GM20000 (cell line): ENCODE measurements at places on chromosomes 2 and 18.
A peak's percentile ranks its signal among the peaks of the same experiment; 100 is the strongest.

DNA sequence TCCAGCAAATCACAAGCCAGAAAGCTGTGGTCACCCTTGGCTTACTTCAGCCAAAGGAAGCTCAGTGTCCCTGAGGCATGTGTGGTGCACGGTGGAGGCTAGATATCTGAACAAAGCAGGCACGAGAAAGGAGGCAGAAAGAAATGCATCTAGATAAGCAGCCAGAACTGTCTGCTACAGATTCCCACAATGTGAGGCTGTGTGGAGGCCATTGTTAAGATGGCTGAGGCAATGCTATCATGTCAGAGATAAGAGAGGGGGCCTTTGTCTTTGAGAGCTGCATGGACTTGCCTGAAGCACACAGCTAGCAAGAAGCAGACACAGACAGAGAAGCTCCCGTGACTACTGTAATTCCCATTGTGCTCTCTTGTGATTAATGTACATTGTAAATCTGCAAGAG, 110.5 kb upstream of the LYPD6 start:
- no peak for DNase-seq

DNA sequence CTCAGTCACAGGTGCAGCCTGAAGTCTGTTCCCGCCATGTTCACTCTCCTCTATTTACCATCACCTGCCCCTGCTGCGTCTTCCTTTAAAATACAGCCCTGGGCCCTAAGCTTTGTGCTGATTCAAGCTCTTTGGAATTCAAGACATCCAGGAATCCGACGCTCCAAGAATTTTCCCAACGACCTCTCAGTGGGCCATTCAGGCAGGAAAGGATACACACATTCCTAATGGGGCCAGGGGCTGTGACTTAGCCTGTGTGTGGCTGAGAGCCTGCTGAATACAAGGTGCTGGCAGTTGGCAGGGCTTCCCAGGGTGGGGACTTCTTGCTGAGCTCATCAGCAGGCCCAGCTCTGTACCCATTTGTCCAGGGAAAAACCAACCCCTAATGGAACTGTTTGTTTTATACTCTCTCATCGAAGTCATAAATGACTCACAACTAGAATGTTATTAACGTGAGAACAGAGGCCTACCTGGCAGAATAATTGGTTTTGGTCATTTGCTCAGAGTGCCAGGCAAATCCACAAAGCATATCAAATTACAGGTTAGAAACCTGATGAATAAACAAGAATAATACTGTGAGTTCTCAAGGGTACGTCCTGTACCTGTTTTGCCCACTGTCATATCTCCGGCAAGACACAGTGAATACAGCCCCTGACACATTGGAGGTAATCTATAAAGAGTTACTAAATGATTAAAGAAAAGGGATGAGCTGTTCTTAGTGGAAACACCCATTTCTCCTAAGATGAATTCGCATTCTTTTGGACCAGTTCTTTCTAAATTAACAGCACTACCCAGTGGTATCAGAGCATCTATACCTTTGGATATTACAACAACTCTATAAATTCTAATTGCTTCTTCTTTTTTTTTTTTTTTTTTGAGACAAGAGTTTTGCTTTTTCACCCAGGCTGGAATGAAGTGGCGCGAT, 12.6 kb upstream of the KCMF1 start:
- DNase-seq, result no peak

DNA sequence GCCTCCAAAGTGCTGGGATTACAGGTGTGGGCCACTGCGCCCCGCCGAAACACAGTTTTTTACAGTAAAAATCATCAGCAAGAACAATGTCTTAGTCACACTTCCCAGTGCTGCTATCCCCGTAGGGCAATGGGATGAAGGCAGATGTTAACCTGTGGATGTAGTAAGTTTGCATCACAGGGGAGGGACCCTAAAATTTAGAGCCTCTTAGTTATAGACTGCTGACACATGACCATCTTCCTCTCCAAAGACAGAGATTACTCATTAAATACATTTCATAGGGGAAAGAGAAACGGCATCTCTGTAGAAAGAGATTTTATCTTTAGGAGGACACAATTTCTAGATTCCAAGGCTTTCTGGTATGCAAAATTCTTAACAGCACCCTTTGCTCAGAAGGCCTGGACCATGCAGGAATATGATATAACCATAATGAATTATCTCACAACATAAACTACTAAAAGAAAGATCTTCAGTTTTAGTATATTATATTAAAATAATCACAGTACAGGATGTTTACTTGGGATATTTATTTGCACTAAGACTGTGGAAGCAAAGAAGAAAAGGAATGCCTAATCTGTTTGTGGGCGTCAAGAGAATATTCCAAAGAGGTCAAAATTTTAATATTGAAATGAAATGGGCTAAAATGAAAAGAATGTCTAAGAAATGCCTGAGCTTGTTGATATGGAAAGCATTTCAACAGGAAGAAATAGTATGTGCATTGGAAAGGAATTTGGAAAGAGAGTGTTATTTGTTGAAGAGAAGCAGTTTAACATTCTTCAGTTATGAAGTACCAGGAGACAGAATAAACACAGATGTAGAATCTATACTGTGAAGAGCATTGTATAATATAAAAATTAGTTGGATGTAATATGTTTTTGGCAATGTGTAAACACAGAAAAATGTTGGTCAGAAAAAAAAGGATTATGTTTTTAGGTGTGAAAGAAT, 1228.3 kb upstream of the CHAC2 start:
- no peak for DNase-seq

DNA sequence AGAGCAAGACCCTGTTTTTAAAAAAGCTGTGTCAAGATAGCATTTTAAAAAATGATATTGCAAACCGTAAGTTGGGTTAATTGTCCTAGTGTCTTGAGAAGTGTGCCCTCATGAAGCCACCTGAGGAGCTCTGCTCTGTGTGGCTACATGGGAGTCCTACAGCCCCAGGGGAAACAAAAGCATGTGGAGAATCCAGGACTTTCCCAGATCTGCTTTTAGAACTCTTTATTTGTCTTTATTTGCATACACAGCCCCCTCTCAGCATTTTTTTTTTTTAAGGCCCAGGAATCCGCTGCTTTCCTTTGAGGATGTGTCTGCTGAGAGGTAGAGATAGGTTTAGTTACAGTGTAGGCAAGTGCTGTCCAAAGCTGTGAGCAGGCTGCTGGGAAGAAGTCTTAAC, 219.2 kb downstream of the FHOD3 start:
- no peak for DNase-seq

- peak; percentile 3 for DNase-seq
Observed at GRCh38 chr2:138293045-138293444, 208.5 kb upstream of the SPOPL start.

DNA sequence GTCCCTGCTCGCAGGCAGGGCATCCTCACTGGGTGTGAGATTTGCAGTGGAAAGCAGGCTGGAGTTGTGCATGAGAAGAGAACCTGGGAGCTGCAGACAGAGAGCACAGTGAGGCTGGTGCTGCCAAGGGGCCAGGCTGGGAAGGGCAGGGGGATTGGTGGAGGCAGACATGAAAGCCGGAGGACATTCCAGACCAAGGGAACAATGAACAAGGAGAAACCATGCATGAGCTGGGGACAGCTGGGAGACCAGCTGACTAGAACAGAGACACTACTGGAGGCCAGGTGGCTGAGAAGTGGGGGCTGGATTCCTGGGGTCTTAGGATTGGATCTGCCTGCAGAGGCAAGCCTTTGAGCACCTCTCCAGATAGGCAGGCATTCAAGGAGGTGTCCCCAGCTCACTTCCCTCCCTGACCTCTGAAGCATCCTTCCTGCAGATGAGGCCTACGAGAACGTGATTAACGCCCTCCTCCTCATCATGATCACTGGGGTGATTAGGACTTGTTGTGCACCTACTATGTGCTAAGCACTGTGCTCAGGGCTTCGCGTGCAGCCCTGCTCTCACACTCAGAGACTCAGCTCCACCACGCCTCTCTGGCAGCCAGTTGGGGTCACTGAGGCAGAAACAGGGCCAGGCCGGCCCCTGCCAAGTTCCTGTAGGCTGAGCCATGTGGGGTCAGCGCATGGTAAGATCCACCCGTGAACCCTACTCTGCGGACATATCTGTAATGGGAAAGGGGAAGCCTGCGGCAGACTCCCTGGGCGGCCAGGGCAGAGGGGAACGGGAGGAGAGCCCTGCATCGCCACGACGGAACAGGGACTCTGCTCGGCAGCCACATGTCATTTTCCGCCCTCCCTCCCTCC, 74.8 kb upstream of the SLC66A3 start:
- DNase-seq, result no peak

DNA sequence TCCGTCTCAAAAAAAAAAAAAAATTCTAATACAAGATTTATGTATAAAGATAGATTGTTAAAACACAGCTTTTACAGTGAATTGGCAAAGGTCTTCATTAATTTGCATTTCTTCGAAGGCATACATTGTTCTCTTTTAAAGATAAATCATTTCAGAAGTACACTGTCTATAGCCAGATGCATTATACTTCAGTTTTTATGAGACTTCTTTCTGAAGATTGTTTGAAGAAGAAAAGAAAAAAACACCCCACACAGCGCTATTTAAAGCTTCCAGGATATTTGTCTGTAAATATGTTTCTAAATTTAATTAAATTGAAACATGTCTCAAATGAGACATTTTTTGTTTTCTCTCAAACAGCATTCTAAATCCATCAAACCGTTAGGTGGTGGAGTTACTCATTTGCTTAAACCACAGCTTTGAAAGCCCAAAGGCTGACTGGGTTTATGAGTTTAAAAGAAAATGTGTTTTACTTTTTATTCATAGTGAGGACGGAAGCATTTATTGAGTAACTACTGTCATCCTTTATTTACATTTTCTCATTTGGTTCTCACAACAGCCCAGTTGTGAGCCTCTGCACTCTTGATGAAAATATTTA, 42.4 kb upstream of the C1GALT1C1L start:
- no peak for DNase-seq

- no peak for DNase-seq
Observed at GRCh38 chr2:20470211-20470610, 23.3 kb downstream of the RHOB start.

- DNase-seq, result no peak
Observed at GRCh38 chr18:789397-789796, 22.6 kb downstream of the YES1 start.

DNA sequence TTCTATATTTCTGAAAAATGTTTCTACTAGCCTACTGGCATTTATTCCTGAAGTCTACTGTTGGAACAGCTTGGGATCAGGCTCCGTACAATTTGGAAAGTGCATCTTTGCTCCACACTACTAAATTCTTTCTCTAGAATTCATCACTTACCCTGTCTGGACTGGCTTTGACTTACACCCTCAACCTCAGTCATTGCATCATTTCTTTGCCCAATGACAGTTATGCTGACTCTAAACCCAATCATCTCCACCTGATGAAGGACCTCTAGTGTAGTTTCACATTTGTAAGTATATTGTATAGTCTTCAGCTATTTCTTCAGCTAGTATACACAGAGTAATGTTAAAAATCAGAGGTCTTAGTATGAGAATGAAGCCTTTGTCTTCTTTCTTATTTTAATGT, 359.6 kb upstream of the MC4R start:
- DNase-seq, result no peak

DNA sequence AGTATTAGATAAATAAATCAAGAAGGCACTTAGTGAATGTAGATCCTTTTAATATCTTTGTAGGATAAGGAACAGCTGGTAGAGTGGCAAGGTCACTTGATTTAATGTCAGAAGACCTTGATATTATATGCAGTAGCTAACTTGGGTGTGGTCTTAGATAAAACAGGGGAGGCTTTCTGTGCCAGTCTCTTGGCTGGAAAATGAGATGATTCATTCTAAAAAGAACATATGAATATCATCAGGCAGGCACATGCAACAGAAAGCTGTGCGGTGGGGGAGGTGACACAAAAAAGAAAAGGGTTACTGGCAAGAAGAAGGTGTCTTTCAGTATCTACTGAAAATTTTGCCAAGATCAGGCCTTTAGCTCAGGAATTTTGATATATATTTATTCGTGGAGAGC, 931.7 kb upstream of the CELF4 start:
- no peak for DNase-seq

GRCh38 chr2:162069267-162069903, 4.6 kb downstream of the DPP4 start:
- DNase-seq, result no peak

GRCh38 chr18:29556070-29556469, 1379.1 kb upstream of the CDH2 start:
- no peak for DNase-seq

DNA sequence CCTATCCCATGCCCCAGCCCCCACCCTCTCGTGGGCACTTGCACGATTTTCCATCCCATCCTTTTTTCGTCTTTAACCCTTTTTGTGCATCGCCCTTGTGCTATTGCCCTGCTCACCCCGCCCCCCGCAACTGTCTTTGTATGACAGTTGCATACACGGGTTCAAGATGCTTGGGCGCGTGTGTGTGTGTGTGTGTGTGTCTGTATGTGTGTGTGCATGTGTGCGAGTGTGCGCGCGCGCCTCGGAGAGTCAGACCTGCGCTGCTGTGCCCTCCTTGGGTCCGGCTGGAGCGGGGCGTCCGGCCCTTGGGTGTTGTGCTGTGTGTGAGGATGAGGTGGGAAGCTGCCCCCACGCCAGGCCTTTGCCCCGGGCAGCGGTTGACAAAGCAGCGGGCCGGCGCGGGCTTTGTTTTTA, 230.7 kb downstream of the HAUS1 start:
- no peak for DNase-seq

- no peak for DNase-seq
Observed at GRCh38 chr2:174859563-174860169, 95.4 kb upstream of the CHRNA1 start.

- no peak for DNase-seq
Observed at GRCh38 chr2:73257425-73258125, 23.5 kb downstream of the CCT7 start.

DNA sequence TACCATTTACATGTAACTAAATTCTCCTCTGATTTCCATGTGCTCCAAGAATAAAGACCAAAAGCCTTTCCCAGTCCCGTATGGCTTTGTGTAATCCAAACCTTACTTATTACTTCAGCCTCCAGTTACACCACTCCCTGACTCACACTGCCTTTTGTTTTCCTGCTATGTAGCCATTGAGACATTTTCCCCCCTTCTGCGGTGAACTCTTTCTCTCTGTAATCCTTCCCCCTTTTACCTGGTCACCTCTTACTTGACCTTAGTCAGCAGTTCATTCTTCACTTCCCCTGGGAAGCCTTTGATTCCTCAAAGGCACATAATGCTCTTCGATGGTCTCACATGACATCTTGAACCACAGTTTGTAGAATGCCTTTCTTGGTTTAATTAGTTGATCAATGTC, 256.0 kb upstream of the FANCL start:
- no peak for DNase-seq

GRCh38 chr2:46012618-46013240, 284.5 kb upstream of the EPAS1 start:
- no peak for DNase-seq

GRCh38 chr2:122988395-122989221, 1036.5 kb upstream of the CNTNAP5 start:
- no peak for DNase-seq
